ENCODE measurements at places on chromosomes 2 and 18.

DNA sequence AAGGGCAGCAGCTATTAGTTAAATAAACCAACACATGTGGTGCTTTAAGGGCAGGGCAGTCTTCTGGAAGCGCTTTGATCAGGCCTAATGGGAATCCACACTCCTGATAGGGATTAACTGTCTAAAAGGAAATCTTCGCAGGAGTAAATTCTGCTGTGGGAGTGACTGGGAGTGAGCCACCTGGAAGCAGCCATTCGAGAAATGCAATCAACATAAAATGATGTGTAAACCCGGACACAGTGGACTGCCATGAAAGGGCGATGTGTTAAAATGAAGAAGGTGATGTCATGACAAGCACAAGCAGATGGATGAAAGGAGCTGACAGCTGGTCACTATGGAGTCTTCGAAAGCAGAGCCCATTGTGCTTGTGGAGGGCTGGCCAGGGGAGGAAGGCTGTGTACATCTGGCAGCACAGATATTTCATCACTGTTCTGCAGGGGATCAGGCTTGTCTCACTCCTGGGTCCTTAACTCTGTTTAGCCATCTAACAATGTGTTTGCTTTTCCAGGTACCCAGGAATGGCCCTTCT lies 24.8 kb upstream of the GALNT14 start:
- DNase-seq, result no peak

DNA sequence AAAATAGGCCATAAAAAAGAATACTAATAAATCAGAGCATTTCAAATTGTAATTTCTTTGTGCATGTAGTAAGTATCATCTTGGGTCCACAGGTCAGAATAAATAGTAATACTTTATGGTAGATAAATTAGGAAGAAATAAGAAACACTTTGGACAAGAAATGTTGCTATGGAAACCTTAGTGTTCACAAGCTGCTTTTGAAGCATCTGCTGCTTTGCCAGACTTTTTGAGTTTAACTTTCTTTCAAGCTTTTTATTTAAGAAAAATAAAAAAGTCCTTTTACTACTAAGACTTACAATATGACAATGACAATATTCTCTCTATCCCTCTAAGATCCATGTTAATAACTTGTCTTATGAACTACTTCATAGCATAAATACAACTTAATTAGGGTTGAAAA lies 690.7 kb upstream of the FSHR start:
- no peak for DNase-seq

DNA sequence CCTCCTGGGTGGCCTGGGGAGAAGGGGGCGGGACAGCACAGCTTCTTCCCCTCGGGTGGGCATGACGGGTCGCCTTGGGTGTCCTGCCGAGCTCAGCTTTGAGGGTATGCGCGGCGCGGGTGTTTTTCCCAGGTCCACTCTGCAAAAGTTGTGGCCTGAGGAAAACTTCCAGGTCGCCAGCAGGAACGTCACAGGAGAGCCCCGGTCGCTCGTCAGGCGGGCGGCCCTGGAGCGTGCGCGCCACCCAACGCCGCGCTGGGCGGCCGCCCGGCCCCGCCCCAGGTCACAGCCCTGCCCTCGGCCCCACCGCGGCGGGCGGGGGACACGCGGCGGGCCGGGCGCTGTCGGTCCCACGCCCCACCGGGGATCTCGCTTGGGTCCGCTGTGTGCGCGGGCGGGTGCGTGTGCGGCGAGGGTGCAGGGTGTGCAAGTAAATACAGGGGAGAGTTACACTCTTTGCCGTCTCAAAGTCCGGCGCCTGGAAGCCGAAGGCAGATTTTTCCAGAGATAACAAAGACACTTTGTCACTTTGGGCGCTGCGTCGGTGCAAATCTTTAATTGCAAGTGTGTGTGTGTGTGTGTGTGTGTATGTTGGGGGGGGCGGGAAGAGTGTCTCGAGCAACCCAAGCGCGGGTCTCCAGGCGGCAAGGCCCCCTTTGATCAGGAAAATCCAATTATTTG lies 616 bp upstream of the SP5 start:
- no peak for DNase-seq

- DNase-seq, result no peak
These were observed 143.0 kb upstream of the MYCN start for GRCh38 chr2:15797231-15797938.

- DNase-seq, result no peak
These were observed 101.0 kb upstream of the RND3 start for GRCh38 chr2:150588506-150588870.

DNA sequence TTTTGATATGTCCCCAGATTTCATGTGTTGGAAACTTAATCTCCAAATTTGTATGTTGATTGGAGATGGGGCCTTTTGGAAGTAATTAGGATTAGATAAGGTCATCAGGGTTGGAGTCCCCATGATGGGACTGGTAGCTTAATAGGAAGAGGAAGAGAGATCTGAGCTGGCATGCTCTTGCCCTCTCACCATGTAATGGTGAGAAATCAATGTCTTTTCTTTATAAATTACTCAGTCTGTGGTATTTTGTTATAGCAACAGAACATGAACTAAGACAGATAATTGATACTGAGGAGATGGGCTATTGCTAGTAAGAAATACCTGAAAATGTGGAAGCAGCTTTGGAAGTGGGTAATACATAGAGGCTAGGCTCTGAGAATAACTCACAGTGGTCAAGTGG lies 48.0 kb downstream of the CDC42EP3 start:
- no peak for DNase-seq

DNA sequence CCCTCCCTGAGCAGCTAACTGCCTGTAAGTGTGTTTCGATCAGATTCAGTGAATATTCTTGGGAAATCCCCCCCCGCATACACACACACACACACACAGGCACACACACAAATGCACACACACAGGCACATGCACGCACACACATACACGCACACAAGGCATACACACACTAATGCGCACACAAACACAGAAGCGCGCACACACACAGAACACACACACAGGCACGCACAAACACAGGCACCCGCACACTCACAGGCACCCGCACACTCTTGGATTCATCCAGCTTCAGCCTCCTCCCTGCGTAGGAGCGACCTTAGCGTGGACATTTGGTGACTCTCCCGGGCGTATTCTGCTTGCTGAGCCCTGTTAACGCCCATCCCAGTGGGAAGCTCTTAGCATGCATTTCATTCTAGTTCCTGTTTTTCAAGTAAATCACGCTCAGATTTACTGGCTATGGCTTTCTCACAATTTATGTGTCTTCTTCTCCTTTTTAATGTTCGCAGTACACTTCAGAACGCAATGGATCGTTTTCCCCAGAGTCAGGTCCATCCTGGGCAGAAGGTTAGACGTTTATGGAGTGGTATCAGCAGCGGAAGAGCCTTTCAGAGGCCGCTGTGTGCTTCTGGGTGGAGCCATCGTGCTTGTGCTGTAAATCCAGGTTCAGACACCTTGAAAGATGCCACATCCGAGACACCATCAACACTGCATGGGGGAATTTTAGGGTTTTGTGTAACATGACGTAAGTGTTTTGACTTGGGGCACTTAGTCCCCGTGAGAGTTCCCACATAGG lies 656.6 kb downstream of the GALR1 start:
- no peak for DNase-seq

DNA sequence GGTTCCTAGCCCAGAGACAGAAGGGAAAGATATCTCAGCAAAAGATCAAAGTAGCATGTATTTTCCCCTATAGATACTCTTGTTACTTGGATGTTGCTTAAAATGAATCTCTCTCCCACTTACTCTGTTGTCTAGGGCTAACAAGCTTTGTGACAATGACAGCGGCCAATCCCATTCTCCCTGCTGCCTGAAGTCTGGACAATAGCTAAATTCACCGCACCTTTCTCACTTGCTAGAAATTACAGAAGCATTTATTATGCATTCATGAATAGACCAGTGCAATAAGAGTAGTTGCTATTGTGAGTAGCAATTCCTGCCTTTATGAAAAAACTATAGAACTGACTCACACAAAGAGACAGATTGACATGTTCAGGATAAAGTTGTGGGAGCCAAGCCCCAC lies 42.2 kb upstream of the ZC3H15 start:
- DNase-seq, result no peak

GRCh38 chr2:240387669-240388358 lies 47.6 kb upstream of the GPC1 start:
- no peak for DNase-seq

DNA sequence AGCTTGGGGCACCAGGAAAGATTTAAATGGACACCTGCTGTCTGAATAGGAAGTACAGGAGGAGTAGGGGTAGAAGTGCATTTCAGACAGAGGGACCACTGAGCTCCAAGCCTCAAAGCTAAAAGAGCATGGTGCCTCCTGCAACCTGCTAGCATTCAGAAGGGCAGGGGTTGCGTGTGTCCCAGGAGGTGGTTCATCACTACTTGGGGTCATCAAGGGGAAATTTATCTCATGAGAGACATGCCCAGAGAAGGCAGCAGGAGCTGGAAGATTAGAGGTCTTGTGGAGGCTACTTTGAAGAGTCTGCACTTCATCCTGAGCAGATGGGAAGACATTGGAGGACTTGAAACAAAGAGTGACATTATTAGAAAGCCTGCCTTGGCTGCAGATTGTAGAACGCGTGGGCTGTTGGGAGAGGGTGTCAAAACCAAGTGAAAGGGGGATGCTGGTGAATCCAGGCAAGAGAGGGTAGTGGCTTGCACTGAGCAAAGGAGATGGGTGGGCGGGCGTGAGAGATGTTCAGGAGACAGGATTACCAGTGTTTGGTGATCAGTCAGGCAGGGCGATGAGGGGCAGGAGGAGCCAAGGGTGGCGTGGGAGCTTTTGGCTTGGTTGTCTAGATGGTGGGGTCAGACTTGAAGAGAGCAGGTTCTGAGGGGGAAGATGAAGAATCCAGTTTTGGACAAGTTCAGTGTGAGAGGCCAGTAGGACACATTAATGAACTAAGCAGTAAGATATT lies 154.0 kb downstream of the DYSF start:
- DNase-seq, result peak; percentile 2

DNA sequence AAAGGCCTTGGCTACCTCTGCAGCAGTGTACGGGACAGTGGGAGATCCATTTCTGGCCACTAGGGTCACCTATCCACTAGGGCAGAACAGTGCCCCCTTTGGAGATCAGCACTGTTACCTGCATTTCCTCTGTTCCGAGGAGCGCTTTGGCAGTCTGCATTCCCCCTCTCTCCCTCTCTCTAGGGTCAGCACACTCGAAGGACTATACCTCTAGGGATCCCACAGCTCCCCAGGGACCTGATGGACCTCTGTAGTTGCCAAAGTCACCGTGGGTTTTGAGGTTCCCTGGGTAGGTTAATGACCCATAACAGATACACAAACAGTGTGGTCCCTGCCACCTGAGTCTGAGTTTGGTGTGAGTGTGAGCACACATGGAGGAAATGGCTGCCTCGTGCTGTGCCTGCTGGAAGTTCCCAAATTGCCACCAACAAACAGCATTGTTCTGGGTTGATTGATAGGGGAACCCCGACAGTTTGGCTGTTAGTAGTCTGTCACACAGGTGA lies 99.8 kb upstream of the VWC2L start:
- no peak for DNase-seq

GRCh38 chr18:61892683-61893308 lies at the start of gene RNF152:
Gene RNF152 (minus strand): TSS chr18:61893007. CDS start chr18:61816463, 76,544 bp downstream.
- peak; percentile 50 for DNase-seq

GRCh38 chr2:129888461-129888860 lies 91.0 kb upstream of the RAB6C start:
- no peak for DNase-seq

DNA sequence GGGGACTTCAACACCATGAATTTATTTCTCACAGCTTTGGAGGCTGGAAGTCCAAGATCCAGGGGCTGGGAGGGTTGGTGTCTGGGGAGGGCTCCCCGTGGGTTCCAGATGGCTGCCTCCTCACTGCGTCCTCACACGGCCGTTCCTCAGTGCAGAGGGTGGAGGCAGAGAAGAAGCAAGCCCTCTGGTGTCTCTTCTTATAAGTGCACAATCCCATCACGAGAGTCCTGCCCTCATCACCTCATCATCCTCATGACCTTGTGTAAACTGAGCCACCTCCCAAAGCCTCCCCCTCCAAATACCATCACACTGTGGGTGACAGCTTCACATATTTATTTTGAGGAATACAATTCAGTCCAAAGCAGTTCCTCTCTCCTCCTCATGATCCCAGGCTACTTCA lies 26.3 kb downstream of the TMEM163 start:
- DNase-seq, result no peak

GRCh38 chr18:24121625-24122024 lies 17.2 kb upstream of the CABYR start:
- no peak for DNase-seq

GRCh38 chr2:176656038-176656775 lies 387.0 kb downstream of the MTX2 start:
- DNase-seq, result no peak

- DNase-seq, result no peak
These were observed 496.5 kb upstream of the SOX11 start for GRCh38 chr2:5195636-5196035.

- DNase-seq, result no peak
These were observed 4.6 kb upstream of the PXDN start for GRCh38 chr2:1748741-1749488.

DNA sequence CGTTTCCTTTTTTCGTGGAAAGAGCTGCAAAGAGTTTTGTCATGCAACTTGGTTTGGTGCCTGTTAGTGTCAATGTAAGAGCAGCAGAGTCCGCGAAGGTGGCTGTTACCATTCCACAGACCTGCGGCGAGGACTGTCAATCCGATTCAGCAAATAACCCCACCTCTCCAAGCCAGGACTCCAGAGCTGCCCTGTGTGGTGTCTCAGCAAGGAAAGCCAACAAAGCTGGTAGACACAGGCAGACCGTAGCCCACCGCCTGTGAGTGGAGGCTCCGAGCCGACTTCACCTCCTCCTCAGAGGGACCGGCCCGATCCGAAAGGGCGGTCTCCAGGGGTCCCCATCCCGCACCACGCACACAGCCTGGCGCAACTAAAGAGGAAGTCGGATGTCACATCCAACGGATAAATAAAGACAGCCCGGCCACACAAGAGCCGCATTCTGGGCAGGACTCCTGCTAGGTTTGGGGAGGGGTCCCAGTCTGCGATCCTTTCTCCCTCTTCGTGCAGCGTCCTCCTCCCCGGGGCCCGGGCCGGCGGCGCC lies 819 bp downstream of the ANKRD44 start:
- peak; percentile 51 for DNase-seq
